ENCODE measurements at places on chromosomes 1 and 21. TPM values are rescaled to one million over a fixed set of nuclear protein-coding genes. Genes with fewer than 3 reads are reported as not detected.

Gene DCST1
- not detected for total RNA-seq

Gene HSD3B1
- not detected for total RNA-seq

Gene PRELP
- total RNA-seq, result 2.4 TPM

Gene KCNE2
- 0.16 TPM for total RNA-seq

Gene GJA4
- not detected for total RNA-seq

Gene SPRR2F
- total RNA-seq, result not detected

Gene TAF1A
- 10.7 TPM for total RNA-seq

Gene LAD1
- total RNA-seq, result 0.16 TPM

Gene RHD
- total RNA-seq, result not detected

Gene KCNJ6
- 0.24 TPM for total RNA-seq

Gene LCE2B
- total RNA-seq, result not detected

Gene MAN1C1
- total RNA-seq, result 15.8 TPM

Gene SNRPE
- total RNA-seq, result 18.0 TPM

Gene NBPF10
- total RNA-seq, result 2.4 TPM
